Tibial nerve (tissue), 4 donors: ENCODE measurements at places on chromosomes 1 and 21.

GRCh38 chr1:81391125-81391828 is 409.5 kb upstream of the ADGRL2 start:
- no peak for DNase-seq

GRCh38 chr1:1397839-1398523 is 1.2 kb downstream of the CCNL2 start:
- no peak for DNase-seq

GRCh38 chr1:109927911-109928321 is 17.3 kb downstream of the CSF1 start:
- DNase-seq = peak; percentile 66

DNA sequence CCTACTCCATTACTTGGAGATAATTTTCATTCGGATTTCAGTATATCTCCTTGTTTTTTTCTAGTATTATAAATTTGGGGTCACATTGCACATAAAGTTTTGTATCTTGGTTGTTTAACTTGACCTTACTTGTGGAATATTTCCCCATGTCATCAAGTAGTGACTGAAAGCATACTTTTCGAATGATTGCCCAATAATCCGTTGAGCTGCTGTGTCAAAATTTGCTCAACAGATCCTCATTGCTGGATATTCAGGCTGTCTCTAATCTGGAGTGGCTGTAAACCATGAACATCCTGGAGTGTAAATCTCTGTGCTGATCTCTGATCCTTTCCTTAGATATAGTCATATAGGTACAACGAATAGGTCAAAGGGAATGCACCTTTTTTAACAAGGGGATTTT is 4.9 kb downstream of the NIPAL3 start:
- no peak for DNase-seq

DNA sequence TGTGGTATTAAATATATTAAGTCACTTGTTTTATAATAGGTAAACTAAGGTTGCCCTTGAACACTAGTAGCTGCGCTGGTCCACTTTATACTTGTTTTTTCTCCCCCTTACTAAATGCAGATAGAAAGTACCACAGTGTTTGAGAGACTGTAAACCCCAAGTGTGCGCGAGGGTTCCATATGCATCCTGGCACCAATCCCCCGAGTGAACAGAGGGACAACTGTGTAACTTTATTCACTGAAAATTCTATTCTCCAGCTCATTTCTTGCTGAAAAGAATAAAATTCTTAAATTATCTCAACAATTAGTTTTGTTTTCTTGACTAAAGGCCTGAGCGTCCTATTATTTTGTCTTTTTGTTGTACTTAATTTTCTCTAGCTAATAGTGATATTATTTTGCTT is 1.9 kb downstream of the RSRP1 start:
- DNase-seq = no peak

- DNase-seq = no peak
Measured at GRCh38 chr1:3460672-3461131, 6.2 kb downstream of the ARHGEF16 start.

DNA sequence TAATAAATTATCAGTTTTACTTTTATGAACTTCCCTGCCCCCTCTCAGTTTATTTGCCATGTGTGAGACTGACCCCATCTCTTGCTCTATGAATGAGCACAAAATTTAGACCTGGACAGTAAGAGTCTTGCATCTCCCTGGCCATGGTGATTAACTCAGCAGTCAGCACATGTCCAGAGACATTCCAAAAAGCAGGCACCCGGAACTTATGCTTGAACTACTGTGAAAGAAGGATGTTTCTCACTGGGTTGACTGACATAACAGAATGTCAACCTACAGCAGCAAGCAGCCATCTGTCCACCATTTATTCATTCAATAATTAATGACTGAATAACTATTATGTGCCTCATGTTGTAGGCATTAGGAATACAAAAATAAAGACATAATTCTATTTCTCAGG is 11.3 kb upstream of the SEC16B start:
- DNase-seq = no peak
